ENCODE measurements at places on chromosomes 2 and 18.

GRCh38 chr2:120434492-120435308, 88.8 kb downstream of the INHBB start:
- no peak for DNase-seq

- no peak for DNase-seq
Measured at GRCh38 chr2:97005353-97005752, 19.0 kb upstream of the FAM178B start.

GRCh38 chr2:162164802-162165201, 12.8 kb upstream of the GCG start:
- no peak for DNase-seq

GRCh38 chr18:38693104-38693503, 1127.5 kb upstream of the CELF4 start:
- no peak for DNase-seq

- no peak for DNase-seq
Measured at GRCh38 chr2:206256706-206257205, 17.7 kb upstream of the ZDBF2 start.

GRCh38 chr2:161625314-161625919, 1.2 kb downstream of the SLC4A10 start:
- DNase-seq = no peak

DNA sequence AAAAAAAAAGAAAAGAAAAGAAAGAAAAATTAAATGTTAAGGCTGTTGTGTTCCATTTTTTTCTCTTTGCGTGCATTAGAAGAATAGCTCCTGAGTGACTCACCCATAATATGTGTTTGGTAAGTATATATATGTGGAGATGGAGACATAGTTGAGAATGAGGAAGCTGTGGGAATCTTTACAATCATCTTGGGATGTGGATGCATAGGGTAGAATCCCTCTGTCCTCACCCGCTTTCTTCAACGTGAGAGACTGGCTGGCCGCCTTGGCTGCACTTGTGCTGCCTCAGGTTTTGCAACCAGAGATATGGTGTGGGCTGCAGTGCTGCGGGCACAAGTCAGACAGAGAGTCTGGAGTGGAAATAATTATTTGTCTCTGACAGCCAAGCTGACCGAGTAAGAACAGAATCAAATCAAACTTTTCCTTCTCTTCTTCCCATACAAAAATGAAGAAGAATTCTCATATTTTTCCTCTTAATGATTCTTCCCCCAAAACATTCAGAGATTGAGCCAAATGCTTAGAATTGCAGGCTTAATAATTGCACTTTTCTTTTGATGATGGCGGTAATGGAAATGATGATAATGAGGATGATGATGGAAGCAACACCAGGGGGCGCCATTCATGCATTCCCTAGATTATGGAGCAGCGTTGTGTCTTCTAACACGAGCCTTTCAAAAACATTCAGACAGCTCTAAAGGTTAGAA, 48.5 kb downstream of the SERPINB7 start:
- DNase-seq = no peak

GRCh38 chr18:35473562-35473961, 24.2 kb downstream of the INO80C start:
- DNase-seq = no peak

Data from right forelimb (tissue), 1 donor.